ENCODE measurements at places on chromosomes 12 and 14.

GRCh38 chr14:36226164-36226563, 49.6 kb upstream of the PTCSC3 start:
- DNase-seq = no peak

DNA sequence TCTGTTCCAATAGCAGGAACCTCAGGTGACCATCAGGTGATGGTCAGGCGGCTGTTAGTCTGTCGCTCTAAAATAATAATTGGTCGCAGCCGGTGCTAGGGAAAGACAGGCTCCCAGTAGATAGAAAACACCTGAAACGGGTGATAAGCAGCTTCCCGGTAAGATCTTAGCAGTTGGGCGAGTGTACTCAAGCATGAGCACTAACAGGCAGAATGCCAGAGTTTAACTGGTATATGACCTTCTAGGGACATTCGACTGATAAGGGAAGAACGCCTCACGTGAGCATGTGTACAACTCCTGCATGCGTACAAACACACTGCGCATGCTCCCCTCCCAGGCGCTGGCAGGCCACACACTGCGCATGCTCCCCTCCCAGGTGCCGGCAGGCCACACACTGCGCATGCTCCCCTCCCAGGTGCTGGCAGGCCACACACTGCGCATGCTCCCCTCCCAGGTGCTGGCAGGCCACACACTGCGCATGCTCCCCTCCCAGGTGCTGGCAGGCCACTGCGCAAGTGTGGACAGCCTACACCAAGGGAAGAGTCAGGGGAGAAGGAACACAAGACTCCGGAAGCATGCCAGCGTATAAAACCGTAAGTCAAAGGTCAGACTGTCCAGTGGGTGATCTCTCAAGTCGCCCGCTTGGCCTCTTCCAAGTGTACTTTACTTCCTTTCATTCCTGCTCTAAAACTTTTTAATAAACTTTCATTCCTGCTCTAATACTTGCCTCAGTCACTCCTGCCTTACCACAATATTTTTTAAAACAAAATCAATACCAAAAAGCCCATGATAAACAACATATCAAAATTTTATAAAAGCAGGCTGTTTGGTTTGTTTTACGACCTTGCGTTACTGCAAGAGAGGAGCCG, 24.5 kb downstream of the GPRC5D start:
- peak; percentile 36 for DNase-seq

DNA sequence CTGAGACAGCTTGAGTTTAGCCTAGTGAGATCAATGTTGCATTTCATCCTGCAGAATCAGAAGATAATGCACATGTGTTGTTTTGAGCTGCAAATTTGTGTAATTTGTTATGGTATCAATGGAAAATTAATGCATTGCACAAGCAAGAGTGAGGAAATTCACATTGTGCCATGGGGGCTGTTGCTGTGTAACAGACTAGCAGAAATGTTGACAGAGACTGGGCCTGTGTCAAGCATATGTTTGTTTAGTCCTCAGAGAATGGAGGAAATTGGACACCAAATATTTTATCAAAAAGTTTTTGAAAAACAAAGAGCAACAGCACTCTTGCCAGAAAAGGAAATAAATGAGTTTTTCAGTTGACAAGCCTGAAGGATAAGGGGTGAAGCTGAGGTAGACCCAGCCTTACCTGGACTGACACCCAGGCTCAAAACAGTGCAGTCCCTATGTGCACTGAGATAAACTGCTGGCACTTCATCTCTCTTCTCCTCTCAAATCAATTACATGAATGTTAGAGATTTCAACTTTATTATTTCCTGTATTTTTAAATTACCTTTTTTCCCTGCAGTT, 1150.0 kb downstream of the FSCB start:
- DNase-seq = no peak

DNA sequence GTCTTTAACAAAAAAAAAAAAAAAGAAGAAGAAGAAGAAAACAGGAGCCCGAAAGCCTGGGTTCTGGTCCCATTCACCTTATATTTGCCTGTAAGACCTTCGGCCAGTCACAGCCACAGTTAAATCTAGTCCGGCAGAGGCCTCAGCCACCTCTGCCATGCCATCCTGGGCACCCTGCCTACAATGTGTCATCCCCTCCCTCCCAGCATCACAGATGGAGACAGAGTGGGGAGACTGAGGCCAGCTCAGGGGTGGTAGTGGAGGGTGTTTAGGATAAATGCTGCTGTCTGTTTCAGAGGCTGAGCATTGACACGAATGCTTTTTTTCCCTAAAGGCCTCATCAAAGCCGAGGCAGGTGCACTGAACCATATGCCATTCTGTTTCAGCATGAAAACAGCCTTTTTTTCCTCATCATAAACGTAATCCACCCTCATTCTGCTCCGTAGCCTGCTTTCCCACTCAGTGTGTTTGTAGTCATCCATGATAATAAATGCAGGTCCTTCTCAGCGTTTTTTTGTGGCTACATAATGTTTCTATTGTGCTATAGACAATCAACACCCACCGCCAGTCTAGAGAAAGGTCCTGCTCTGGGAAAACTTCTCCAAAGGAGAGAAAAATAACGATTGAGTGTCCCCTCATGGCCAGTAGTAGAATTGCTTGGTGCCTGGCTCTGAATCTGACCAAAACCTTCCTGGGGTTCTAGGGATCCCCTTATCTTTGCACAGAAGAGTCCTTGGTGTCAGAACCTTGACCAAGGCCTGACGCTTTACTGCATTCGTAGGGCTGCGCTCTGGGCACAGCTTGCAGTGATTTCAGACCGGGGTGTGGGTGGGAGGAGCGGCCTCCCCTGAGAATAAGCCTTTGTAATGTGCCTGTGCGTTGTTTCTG, 41.1 kb upstream of the TSPAN9 start:
- DNase-seq = no peak

GRCh38 chr14:100012478-100013327, 52.5 kb upstream of the EVL start:
- DNase-seq = no peak

- DNase-seq = no peak
These were observed 686.7 kb upstream of the TBX3 start for GRCh38 chr12:115370650-115371049.

GRCh38 chr14:70186900-70187451, 1.8 kb downstream of the SLC8A3 start:
- no peak for DNase-seq

- DNase-seq = no peak
These were observed 67.6 kb upstream of the CSRP2 start for GRCh38 chr12:76946446-76946845.

DNA sequence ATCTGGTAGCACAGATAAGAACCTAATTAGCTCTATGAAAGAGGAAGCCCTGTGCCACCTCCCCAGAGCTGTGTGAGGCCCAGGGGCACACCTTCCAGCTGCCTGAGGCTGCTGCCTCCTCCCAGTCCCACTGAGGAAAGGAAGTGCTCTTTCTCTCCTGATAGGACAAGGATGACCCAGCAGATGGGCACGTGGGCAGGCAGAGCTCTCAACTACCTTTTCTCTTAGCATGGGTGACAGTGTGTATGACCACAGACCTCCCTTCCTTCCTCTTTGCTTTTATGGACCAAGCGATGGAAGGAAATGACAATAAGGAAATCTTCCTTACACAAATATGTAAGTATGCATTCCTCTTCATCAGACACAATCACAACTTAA, 127.6 kb upstream of the AMIGO2 start:
- peak; percentile 64 for DNase-seq

GRCh38 chr12:27076468-27076867, 5.9 kb downstream of the C12orf71 start:
- DNase-seq = no peak

- DNase-seq = no peak
These were observed 55.9 kb downstream of the TSPAN11 start for GRCh38 chr12:30982413-30982812.

- peak; percentile 12 for DNase-seq
These were observed 106.0 kb upstream of the TMTC1 start for GRCh38 chr12:29889737-29890136.

Measured in activated CD4-positive, alpha-beta T cell treated with anti-CD3 and anti-CD28 coated beads, Interleukin-2, amount 10 ng/mL, durations not matched to agents 7 days and 5 days (primary cell).